ENCODE measurements at places on chromosomes 6 and 20.

DNA sequence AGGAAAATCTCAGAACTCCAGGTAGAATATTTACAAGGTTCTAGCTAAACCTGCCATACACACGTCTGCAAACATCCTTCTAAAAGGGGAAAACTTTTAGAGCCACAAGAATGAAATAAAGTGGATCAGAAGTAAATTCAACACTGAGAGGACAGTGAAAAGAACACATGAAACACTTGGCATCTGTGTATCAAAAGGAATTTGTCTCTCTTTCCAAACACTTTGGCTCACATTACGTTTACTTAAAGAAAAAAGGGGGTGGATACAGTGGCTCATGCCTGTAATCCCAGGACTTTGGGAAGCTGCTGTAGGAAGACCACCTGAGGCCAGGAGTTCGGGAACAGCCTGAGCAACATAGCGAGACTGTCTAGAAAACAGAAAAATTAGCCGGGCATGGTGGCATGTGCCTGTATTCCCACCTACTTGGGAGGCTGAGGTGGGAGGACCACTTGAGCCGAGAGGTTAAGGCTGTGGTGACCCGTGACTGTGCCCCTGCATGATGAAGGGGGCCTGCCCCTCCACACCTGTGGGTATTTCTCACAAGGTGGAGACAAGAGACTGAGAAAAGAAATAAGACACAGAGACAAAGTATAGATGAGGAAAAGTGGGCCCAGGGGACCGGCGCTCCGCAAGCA, 35.4 kb downstream of the NINL start:
- DNase-seq = no peak

GRCh38 chr20:64091770-64092169, 7.6 kb upstream of the LKAAEAR1 start:
- no peak for DNase-seq

- no peak for DNase-seq
Measured at GRCh38 chr6:109373762-109374161, 8.5 kb downstream of the CD164 start.

- DNase-seq = no peak
Measured at GRCh38 chr6:44254191-44255104, 2.9 kb downstream of the SLC35B2 start.

DNA sequence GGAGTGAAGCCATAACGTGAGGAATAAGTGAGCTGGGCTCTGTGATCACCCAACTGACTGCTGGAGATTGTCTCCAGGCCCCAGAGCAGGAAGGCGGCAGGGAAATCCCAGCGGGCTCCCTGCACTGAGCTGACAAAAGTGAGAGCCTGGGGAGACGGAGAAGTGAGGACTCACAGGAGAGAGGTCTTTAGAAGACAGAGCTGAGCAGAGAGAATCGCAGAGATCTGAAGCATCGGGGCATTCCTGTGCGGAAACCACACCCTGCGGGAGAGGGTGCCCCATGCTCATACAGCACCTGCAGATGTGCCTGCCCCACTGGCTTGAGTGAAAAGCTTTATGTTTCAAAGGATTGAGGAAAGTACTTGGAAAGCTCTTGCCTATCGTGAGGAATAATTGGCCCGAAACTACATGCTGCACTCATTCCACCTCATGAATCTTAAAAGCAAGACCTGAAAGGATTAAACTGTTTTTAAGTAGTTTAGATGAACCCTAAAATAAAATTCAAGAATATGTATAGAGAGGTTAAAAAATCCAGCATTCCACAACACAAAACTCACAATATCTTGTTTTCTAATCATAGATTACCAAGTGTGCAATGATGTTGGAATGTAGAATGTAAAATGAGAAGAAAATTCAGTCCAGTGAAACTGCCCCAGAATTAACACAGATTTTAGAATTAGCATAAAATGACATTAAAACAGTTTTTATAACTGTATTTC, 17.7 kb upstream of the THBS2 start:
- no peak for DNase-seq

- DNase-seq = no peak
Measured at GRCh38 chr6:152295920-152296319, 341.2 kb downstream of the SYNE1 start.

GRCh38 chr6:10720265-10720959, 2.5 kb upstream of the TMEM14C start:
- peak; percentile 33 for DNase-seq

- no peak for DNase-seq
Measured at GRCh38 chr6:1704711-1705110, 95.0 kb downstream of the FOXC1 start.

DNA sequence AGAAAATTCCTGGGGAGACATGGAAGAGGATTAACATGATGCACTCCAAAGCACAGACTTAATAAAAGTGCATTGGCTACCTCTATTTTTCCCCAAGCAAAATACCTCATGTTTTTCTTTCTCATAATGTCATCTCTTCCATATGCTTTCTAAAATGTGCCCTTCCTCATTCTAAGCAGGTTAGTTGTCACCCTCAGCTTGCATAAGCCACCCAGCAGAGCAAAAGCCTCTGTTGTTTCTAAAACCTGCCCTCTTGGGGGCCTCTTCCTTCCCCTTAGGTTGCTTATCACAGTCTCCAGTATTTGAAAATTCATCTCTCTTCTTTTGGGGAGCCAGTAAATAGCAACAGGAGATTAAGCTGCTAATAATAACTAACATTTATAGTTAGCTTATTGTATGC, 183.6 kb upstream of the FLRT3 start:
- no peak for DNase-seq

DNA sequence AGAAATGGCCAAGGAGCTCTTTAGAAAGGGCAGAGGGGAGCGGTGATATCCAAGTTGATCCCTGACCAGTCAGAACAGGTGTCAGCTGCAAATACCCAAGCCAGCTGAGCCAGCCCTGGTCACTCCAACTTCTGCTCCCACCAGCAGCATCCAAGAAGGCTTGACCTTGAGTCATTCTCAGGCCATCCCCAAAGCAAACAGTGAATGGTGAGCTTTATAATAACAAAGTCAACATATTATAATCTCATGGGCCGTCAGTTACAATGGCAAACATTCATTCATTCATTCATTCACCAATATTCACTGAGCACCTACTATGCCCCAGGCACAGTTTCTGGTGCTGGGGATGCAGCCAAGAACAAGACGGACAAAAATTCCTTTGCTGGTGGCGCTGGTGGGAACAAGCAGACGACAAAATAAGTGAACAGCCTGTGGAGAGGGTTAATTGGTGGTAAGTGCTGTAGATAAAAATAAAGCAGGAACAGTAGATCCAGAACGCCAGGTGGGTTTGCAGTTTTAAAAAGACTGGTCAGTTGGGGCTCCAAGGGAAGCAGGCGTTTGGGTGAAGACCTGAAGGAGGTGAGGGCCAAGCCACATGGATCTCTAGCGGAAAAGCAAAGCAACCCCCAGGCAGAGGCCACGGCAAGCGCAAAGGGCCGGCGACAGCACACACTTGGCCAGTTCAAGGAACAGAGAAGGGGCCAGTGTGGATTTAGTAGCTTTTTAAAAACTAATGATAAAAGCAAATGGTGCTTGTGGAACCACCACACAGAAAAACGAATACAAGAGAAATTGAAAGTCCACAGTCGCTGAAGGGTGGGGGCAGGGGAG, 131.8 kb upstream of the PTPN1 start:
- no peak for DNase-seq

GRCh38 chr20:31652917-31653396, 15.2 kb downstream of the COX4I2 start:
- DNase-seq = no peak

- DNase-seq = no peak
Measured at GRCh38 chr20:12108846-12109245, 191.2 kb downstream of the BTBD3 start.

DNA sequence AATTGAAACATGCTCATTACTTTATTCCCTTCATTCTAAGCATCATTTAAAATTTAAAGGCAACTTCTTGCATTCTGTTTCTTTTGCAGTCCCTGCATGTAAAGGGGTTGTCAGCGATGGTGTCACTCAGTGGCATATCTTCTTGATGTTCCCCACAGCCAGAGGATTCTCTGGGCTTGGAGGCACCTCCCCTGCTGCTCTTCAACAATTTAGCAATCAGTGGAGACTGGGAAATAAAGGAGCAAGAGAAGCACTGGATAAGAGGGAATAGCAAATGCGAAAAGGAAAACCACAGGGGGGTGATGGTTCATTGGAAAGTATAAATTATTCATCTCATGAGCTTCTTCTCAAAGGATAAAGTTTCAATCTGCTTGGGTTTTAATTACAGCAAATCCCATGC, 30.7 kb upstream of the MC3R start:
- DNase-seq = no peak

DNA sequence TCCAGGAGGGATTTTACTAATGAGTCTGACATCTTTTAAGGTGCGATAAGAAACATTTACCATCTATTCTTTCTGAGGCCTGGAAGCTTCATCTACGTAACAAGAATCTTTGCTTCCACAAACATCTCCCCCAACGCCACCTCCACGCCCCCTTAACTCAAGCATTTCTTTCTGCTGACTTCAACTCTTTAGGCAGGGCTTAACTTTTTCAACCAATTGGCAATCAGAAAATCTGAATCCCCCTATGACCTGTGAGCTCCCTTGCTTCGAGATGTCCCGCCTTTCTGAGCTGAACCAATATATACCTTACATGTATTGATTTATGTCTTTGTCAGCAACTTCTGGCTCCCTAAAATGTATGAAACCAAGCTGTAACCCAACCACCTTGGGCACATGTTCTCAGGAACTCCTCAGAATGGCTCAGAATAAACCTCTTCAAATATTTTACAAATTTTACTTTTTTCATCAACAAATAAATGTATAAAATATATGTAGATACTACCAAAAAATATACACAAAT, 11.5 kb downstream of the OR2H2 start:
- DNase-seq = no peak

- DNase-seq = no peak
Measured at GRCh38 chr6:131825946-131826345, 18.1 kb downstream of the ENPP1 start.

GRCh38 chr6:2634139-2634964, 116.4 kb downstream of the MYLK4 start:
- DNase-seq = peak; percentile 85

DNA sequence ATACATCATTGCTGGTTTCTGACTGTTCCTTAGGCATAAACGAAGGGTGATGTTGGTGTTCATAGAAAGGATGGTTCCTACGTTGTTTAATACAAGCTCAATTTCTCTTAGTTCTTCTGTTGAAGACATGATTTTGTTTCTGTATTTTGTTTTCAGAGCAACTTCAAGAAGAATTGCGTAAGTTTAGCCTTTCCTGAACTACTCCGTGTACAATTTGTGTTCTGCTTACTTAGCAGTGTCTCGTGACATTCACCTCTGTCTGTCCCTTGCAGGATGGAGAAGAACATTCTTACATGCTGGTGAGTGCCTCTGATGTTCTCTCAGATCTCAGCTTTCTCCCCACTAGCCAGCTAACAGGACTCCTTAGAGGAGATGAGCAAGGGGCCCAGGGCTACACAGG, 7.6 kb downstream of the BTN2A2 start:
- DNase-seq = no peak

DNA sequence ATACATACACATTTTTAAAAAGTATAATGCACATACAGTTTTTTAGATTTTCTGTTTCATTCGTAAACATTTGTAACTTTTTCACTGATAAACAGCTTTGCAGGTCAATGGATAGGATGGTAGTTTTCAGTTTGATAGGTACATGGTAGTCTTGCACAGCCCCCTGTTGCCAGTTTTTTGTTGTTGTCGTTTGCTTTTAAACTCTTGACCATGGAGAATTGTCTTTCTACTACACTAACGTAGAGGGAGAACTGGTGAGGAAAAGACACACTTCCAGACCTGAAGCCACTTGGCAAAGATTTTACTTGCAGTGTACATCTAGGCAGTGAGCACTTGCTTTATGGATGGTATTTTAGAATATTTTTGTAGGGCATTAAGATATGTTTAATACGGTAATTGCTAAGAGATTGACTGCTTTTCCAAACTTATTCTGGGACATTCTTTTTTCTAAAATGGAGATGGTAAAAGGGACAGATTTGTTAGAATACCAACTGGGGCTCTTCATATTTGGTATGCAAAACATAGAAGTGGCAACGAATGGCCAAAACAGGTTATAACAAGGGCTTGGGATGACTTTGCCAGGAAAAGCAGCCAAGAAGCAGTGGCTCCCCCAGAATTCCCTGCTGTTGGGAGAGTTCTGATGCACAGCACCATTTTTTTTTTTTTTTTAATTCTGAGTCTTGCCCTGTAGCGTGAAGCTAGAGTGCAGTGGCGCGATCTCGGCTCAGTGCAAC, 1.5 kb downstream of the PYGB start:
- DNase-seq = no peak

DNA sequence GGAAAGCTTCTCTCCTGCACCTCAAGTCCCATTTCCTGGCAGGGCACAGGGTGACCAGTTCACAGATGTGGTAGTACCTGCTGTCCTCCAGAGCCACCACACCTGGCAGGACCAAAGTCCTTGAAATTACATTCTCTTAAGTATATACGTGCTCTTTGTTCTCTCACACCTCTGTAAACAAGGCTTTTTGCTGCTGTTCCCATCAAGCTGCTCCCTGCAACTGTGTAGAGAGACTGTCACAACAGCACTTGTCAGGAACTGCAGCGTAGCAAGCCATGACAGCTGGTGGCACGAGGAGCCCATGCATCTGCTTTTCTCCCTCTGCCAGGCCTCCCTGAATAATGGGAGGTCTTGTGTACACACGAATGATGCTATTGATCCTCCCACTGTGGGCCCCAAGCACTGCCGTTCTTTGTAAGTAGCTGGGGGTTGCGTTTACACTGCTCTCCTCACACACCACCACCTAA, 431.8 kb downstream of the CD83 start:
- no peak for DNase-seq

DNA sequence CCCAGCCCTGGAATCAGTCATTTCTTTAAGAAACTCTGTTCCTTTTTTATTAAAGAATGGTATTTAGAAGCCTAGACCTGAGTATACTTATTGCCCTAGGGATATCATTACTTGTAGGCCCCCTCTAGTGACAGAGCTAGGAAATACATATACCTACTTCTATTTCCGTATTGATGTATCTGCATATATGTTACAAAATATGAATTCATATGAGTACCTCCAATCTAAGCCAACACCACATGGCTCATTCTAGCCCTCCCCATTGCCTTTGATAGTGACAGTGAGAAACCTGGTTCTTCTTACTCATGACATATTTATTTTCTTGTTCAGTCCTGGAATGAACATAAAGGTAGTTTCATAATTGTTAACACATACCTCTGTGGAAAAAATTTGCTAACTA, 137.2 kb downstream of the FARS2 start:
- no peak for DNase-seq

DNA sequence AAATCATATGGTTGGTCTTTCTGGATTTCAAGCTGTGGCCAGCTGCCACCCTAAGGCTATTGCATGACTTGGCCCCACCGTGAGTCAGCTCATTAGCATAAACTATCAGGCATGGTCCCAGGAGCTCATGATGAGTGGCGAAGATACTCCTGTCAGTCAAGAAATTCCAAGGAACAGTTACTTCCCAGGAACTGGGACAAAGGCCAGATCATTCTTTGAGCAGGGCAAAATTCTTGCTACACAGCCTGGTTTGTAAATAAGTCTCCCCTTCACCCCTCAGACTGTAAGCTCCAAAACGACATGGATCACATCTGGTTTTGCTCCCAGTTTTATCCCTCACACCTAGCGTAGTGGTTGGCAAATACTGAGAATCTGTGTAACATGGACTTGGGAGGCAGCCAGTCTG, 33.0 kb upstream of the KIAA1586 start:
- DNase-seq = no peak
